ENCODE measurements at places on chromosomes 13 and 19.
A peak's percentile ranks its signal among the peaks of the same experiment; 100 is the strongest.

- H3K27ac ChIP-seq: peak overlapping the region; percentile 93
- peaks cover 46% of the 10 kb centered on the region for H3K4me1 ChIP-seq
- DNase-seq: peak; percentile 55
- H3K27me3 ChIP-seq: no peaks in the 10 kb centered on the region
These were observed 1.7 kb downstream of the GTF3A start for GRCh38 chr13:27425918-27426630.

GRCh38 chr19:31258211-31259052, 90.8 kb downstream of the TSHZ3 start:
- peaks cover 44% of the 10 kb centered on the region for H3K27me3 ChIP-seq
- H3K36me3 ChIP-seq: peaks cover 2% of the 10 kb centered on the region
- no peaks in the 10 kb centered on the region for H3K4me1 ChIP-seq
- H3K27ac ChIP-seq: no peak overlapping the region

- H3K27me3 ChIP-seq: no peaks in the 10 kb centered on the region
- no peaks in the 10 kb centered on the region for H3K4me1 ChIP-seq
- no peaks in the 10 kb centered on the region for H3K36me3 ChIP-seq
- H3K4me3 ChIP-seq: no peak overlapping the region
These were observed 305.0 kb downstream of the EFNB2 start for GRCh38 chr13:106230450-106230849.

GRCh38 chr13:30107121-30107520, 200.2 kb downstream of the KATNAL1 start:
- peaks cover 2% of the 10 kb centered on the region for H3K36me3 ChIP-seq
- H3K4me3 ChIP-seq: no peak overlapping the region
- no peak overlapping the region for H3K27ac ChIP-seq
- DNase-seq: no peak
- H3K27me3 ChIP-seq: peaks cover 7% of the 10 kb centered on the region
- peaks cover 6% of the 10 kb centered on the region for H3K4me1 ChIP-seq

GRCh38 chr13:73822668-73823592, 311.3 kb downstream of the KLF12 start:
- no peak overlapping the region for H3K27ac ChIP-seq
- DNase-seq: no peak
- H3K4me1 ChIP-seq: peaks cover 65% of the 10 kb centered on the region
- H3K36me3 ChIP-seq: peaks cover 15% of the 10 kb centered on the region

GRCh38 chr13:103078158-103078557, 11.9 kb upstream of the SLC10A2 start:
- no peaks in the 10 kb centered on the region for H3K27me3 ChIP-seq
- H3K4me1 ChIP-seq: no peaks in the 10 kb centered on the region
- H3K4me3 ChIP-seq: no peak overlapping the region
- H3K36me3 ChIP-seq: no peaks in the 10 kb centered on the region
- H3K27ac ChIP-seq: no peak overlapping the region

DNA sequence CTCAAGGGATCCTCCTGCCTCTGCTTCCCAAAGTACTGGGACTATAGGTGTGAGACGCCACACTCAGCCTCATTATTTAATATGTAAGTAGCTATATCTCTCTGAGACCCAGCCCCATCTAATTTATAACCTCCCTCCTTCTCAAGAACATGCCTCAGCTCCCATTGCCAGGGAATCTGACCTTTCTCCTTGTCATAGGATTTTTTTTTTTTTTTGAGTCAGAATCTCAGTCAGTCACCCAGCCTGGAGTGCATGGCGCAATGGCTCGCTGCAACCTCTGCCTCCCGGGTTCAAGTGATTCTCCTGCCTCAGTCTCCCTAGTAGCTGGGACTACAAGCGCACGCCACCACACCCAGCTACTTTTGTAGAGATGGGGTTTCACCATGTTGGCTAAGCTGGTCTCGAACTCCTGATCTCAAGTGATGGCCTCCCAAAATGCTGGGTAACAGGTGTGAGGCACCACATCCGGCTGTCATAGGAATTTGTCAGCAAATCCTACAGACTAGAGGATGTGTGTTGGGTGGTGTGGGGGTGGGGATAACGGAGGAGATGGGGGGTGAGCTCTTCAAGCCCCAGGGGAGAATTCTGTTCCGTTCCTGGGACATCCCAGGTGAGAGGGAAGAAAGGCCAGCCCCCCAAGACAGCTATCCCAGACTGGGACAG, 5.1 kb upstream of the EPS8L1 start:
- H3K4me3 ChIP-seq: no peak overlapping the region
- DNase-seq: no peak
- no peak overlapping the region for H3K27ac ChIP-seq
- peaks cover 95% of the 10 kb centered on the region for H3K27me3 ChIP-seq
- peaks cover 9% of the 10 kb centered on the region for H3K4me1 ChIP-seq

GRCh38 chr19:41965106-41965505, 6.0 kb upstream of the RABAC1 start:
- H3K4me3 ChIP-seq: no peak overlapping the region
- no peak for DNase-seq
- H3K36me3 ChIP-seq: peaks cover 2% of the 10 kb centered on the region
- no peaks in the 10 kb centered on the region for H3K27me3 ChIP-seq
- no peak overlapping the region for H3K27ac ChIP-seq
- no peaks in the 10 kb centered on the region for H3K4me1 ChIP-seq

GRCh38 chr13:82627183-82627582, 1255.1 kb downstream of the SLITRK1 start:
- H3K27me3 ChIP-seq: no peaks in the 10 kb centered on the region
- no peaks in the 10 kb centered on the region for H3K4me1 ChIP-seq
- H3K27ac ChIP-seq: no peak overlapping the region
- no peak for DNase-seq
- H3K36me3 ChIP-seq: no peaks in the 10 kb centered on the region

- H3K36me3 ChIP-seq: peaks cover 8% of the 10 kb centered on the region
- no peak overlapping the region for H3K4me3 ChIP-seq
- no peak for DNase-seq
- no peak overlapping the region for H3K27ac ChIP-seq
- no peaks in the 10 kb centered on the region for H3K27me3 ChIP-seq
These were observed 7.5 kb downstream of the PLAUR start for GRCh38 chr19:43662487-43662886.

GRCh38 chr13:44364345-44365000, 9.2 kb upstream of the SERP2 start:
- H3K36me3 ChIP-seq: no peaks in the 10 kb centered on the region
- peaks cover 17% of the 10 kb centered on the region for H3K27me3 ChIP-seq
- DNase-seq: no peak
- no peak overlapping the region for H3K27ac ChIP-seq
- H3K4me1 ChIP-seq: no peaks in the 10 kb centered on the region

DNA sequence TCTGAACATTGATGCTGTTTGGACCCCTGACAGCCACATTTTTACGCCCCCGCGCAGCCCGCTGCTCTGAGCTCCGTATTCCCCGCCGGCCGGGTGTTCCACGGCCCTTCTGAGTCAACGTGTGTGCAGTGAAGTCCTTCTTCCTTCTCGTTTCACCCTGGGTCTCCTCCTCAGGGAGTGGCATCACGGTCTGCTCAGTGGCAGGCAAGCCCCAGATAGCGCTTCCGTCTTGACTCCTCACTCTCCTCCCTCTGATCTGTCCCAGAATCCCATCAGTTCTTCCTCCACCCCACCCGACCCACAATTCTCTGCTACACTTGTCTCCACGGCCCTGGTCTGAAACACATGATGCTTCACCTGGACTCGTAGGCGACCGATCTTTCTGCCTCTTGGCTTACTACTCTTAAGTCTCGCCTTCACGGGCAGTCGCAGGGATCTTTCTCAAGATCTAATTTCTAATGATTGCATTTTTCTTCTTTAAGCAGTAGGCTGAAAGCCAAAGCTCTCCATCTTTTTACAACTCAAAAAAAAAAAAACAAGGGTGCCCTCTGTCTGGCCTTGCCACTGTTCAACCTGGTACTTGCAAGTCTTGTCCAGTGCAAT, 33.9 kb downstream of the CCNE1 start:
- H3K4me1 ChIP-seq: peaks cover 11% of the 10 kb centered on the region
- no peak for DNase-seq
- H3K27me3 ChIP-seq: peaks cover 30% of the 10 kb centered on the region

GRCh38 chr19:53875602-53876325, 6.2 kb upstream of the PRKCG start:
- peaks cover 49% of the 10 kb centered on the region for H3K4me1 ChIP-seq
- peaks cover 75% of the 10 kb centered on the region for H3K36me3 ChIP-seq
- H3K27me3 ChIP-seq: no peaks in the 10 kb centered on the region
- H3K4me3 ChIP-seq: peak overlapping the region; percentile 60
- peak overlapping the region; percentile 91 for H3K27ac ChIP-seq

DNA sequence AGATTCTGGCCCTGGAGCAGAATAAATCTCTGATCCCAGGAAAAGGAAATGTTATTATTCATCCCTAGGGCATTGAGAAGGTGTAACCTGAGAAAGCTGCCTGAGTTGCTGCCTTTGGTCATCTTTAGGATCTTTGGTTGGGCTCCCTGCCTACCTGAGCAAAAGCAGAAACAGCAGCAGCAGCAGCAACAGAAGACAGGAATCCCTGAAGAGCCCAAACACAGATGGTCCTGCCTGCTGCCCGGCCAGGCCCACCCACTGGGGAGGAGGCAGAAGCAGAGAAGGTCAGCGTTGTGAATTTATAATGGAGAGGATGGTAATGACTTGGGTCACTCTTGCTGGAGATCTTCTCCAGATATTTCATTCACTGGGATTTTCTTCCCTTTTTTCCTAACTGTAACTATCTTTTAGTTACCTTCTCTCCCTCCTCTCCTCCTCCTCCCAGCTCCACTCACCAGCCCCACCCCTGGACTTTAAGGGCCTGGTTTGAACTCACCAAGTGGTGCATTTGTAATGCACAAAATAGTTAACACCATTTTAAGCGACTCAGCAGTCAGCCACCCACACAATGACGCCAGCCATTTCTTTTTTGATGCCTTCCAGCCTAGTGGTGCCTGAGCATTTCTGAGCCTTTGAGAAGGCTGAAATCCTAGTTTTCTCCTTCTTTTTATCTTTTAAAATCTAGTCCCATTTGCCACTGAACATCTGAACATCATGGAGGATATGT, 91.7 kb downstream of the HSPH1 start:
- H3K27ac ChIP-seq: no peak overlapping the region
- H3K4me3 ChIP-seq: no peak overlapping the region

GRCh38 chr13:44271915-44272341, 101.7 kb upstream of the SERP2 start:
- H3K4me3 ChIP-seq: no peak overlapping the region
- H3K27ac ChIP-seq: peak overlapping the region; percentile 54
- H3K36me3 ChIP-seq: peaks cover 2% of the 10 kb centered on the region
- H3K27me3 ChIP-seq: peaks cover 8% of the 10 kb centered on the region
- no peak for DNase-seq

DNA sequence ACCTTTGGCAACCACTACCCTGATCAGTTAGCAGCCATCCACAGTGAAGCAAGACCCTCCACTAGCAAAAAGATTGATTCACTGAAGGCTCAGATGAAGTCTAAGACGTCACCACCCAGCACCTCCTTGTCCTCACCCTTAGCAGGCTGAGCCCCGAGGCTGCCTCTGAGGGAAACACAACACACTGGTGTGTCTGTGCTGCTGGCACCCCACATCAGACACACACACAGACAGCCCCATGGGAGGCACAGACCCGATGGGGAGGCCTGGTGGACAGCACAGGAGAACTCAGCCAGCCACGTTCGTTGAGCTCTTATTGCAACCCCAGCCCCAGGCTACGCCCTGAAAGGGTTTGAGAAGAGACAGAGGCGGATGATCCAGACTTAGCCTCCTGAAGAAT, 94.7 kb downstream of the ZDHHC20 start:
- H3K27ac ChIP-seq: peak overlapping the region; percentile 80
- H3K27me3 ChIP-seq: no peaks in the 10 kb centered on the region
- DNase-seq: no peak
- peaks cover 6% of the 10 kb centered on the region for H3K4me1 ChIP-seq
- H3K4me3 ChIP-seq: no peak overlapping the region
- peaks cover 3% of the 10 kb centered on the region for H3K36me3 ChIP-seq

- no peak for DNase-seq
- H3K36me3 ChIP-seq: no peaks in the 10 kb centered on the region
- H3K4me3 ChIP-seq: no peak overlapping the region
- H3K27me3 ChIP-seq: no peaks in the 10 kb centered on the region
- H3K4me1 ChIP-seq: no peaks in the 10 kb centered on the region
These were observed 32.3 kb downstream of the UGGT2 start for GRCh38 chr13:96020931-96021330.

DNA sequence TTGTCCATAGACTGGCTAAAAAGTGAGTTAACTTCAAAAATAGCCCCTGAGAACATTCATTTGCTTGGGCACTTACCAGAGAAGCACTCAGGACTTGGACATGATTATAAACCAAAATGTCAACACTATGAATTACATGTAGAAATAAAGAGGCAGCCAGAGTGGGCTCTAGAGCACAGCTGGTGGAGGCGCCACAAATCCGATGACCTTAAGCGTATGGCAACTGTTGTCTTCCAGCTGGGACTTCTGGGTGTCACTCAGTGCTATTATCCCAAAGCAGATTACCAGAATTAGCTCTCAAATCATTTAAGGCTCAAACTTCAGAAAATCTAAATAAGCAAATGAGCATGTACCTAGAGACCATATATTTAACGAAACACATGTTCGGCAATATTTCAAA, 1255.5 kb upstream of the SLC10A2 start:
- no peak for DNase-seq
- no peak overlapping the region for H3K4me3 ChIP-seq
- H3K27me3 ChIP-seq: no peaks in the 10 kb centered on the region
- no peaks in the 10 kb centered on the region for H3K36me3 ChIP-seq
- no peak overlapping the region for H3K27ac ChIP-seq

- H3K27ac ChIP-seq: no peak overlapping the region
- no peaks in the 10 kb centered on the region for H3K36me3 ChIP-seq
- DNase-seq: no peak
- no peaks in the 10 kb centered on the region for H3K27me3 ChIP-seq
- H3K4me3 ChIP-seq: no peak overlapping the region
These were observed 259.9 kb downstream of the FOXO1 start for GRCh38 chr13:40406405-40407120.

- H3K4me3 ChIP-seq: no peak overlapping the region
- H3K27me3 ChIP-seq: no peaks in the 10 kb centered on the region
- H3K4me1 ChIP-seq: no peaks in the 10 kb centered on the region
- no peak overlapping the region for H3K27ac ChIP-seq
- no peak for DNase-seq
These were observed 380.9 kb upstream of the HTR2A start for GRCh38 chr13:47277774-47278173.

- H3K4me3 ChIP-seq: no peak overlapping the region
- no peak for DNase-seq
- no peaks in the 10 kb centered on the region for H3K27me3 ChIP-seq
- peak overlapping the region; percentile 20 for H3K27ac ChIP-seq
- peaks cover 28% of the 10 kb centered on the region for H3K36me3 ChIP-seq
These were observed 4.5 kb downstream of the ZNF507 start for GRCh38 chr19:32349724-32350470.

DNA sequence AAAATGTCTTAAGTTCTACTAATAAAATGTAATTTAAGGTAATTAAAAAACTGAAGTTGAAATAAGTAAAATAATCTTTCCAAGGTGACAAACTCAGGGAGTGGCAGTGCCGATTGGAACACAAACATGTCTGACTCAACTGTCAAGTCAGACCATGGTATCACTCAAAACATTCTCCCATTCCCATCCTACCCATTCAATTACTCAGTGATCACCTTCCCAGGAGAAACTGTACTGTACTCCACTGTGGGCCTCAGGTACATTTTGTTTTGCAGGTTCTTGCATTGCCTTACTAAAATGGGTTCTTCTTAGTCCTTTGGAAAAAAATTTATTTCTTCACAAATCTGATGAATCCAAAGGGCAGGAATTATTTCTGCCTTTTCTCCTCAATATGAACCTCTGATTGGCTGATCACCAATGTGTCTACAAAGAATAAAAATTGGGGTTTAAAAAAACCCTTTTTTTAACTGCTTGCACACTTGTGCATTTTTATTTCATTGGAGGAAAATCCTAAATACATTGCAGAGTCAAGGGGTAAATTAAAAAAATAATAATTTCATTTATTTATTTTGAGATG, 96.8 kb downstream of the ZNF429 start:
- H3K36me3 ChIP-seq: peaks cover 1% of the 10 kb centered on the region
- no peaks in the 10 kb centered on the region for H3K27me3 ChIP-seq
- H3K27ac ChIP-seq: no peak overlapping the region
